ENCODE measurements at places on chromosomes 12 and 14. TPM values are rescaled to one million over a fixed set of nuclear protein-coding genes. Genes with fewer than 3 reads are reported as not detected.

The SOAT2 gene
- 0.07 TPM for total RNA-seq

The C14orf119 gene
- 49.6 TPM for total RNA-seq

The ZNF384 gene
- 19.6 TPM for total RNA-seq

The RABGGTA gene
- total RNA-seq, result 39.2 TPM

The PRKD1 gene
- 3.0 TPM for total RNA-seq

The PAWR gene
- 141 TPM for total RNA-seq

The MYL6 gene
- total RNA-seq, result 1,597 TPM

The GZMB gene
- not detected for total RNA-seq

The CLEC2A gene
- not detected for total RNA-seq

The C12orf60 gene
- 0.47 TPM for total RNA-seq

The MLH3 gene
- total RNA-seq, result 13.2 TPM

The FAM222A gene
- total RNA-seq, result 11.7 TPM

The TMEM30B gene
- 85.3 TPM for total RNA-seq

The KCNH3 gene
- total RNA-seq, result 0.12 TPM

The BICDL1 gene
- total RNA-seq, result 5.8 TPM

All from PC-3 (cell line).